ENCODE measurements at places on chromosomes 13 and 19.

DNA sequence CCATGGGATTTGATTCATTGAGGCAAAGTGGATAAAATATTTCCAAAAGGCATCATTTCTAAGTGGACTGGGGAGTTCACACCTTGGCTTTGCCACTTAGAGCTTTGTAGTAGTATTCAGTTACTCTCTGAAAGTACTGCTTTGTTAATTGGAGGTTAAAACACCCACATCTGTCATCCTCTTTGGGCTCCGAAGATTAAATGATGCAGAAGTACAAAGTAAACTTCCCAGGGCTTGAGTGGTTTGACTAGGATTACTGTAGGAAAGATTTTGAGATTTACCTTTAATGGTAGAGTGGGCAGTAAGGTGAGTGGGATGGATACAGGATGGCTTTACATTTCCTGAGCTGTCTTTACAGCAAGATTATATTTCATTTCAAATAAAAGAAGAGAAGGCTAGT is 42.4 kb downstream of the WASF3 start:
- DNase-seq = no peak

DNA sequence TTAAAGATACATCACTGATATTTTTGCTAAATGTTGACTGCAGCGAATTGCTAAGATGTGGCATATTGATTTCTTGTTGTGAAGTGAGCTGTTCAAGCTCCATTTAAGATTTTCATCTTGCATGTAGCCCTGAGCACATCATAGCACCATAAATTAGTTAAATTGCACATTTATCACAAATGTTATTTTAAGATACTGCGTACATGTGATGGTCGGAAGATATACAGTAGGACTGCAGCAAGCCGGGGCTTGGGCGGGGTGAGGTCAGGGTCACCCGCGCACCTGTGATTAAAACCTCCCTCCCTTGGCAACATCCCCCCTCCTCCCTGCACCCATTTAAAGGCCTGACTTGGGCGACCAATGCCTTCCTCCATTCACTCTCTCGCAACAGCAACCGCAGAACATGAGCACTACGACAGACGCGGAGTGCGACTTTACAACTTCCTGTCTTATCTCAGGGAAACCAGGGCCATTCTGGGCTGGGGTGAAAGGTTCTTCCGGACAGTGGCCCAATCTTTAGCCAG is 76.6 kb downstream of the TSHZ3 start:
- no peak for DNase-seq

GRCh38 chr13:20291675-20292074 is 59.6 kb upstream of the GJB6 start:
- DNase-seq = no peak

GRCh38 chr19:35041548-35042055 is at the start of gene HPN:
Gene HPN (plus strand): TSS chr19:35041721. CDS start chr19:35042507, 786 bp downstream.
- DNase-seq = no peak

- DNase-seq = no peak
Observed at GRCh38 chr19:33064458-33064791, 263 bp downstream of the RHPN2 start.

DNA sequence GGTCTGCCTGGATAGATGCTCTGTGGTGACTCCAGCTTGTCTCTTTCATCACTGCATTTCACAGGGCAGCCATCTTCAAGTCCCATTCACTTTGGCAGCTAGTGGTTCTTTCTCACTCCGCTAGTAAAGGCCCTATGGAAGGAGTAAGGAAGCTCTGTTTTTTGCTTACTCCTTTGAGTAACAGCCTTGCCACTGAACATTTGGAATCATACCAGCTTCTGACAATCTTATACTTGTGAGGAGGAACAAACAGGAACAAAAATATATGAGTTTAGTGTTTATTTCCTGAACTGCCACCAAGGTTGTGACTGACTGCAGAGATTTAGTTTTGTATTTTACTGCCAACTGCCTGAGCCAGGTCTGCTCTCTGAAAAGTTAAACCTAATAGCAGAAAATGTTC is 38.7 kb downstream of the KCTD4 start:
- no peak for DNase-seq

DNA sequence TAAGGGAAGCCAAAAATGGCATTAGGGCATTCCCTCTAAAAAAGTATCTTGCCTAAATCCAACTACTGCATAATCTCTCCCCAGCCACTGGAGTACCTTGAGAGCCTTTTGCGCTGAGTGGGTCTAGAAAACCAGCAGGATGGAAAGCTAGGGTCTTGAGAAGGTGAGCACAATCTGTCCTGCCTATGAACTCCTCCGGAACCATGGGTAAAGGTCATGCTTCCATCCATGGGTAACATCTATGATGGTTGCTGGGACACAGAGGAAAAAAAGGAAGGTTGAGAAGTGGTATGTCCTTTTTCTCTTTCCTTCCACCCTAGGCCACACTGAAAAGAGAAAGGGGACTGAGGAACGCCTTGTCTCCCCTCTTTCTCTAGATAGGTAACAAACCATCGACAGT is 52.4 kb downstream of the ZNF676 start:
- no peak for DNase-seq

DNA sequence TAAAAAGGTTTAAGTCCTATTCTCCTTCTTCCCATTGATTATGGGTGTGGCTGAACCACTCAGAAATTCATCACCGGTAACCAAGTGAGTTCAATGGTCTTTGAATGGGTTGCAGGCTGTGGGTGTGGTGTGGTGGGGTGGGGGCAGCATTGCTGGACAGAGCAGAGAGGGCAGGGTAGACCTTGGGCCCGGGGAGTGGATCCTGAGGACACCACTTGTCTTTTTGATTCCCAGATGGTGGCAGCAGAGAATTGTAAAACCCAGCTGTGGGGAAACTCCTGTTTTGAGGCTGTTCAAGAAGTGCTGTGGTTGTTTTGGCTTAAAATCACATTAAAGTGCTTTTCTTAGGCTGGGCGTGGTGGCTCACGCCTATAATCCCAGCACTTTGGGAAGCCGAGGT is 45.8 kb upstream of the RGCC start:
- DNase-seq = no peak

DNA sequence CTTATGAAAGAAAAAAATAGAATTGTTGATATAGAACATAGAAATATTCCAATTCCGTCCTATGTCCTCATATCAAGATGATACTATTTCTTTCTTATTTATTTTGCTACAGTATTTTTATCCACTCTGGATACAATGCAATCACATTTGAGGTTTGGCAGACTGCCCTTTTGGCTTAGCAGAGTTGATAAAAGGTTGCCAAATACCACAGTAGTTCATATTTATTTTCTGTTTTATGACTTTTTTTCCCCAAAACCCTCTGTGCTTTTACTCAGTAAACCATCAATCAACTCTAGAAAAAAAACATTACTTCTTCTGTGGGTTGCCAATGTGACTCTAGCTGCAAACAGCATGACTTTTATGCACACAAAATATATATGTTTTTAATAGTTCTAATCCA is 424.5 kb downstream of the PCDH9 start:
- DNase-seq = no peak

- no peak for DNase-seq
Observed at GRCh38 chr19:45144431-45145269, 16.1 kb downstream of the NKPD1 start.

GRCh38 chr13:33452873-33453517 is 167.4 kb upstream of the STARD13 start:
- DNase-seq = no peak

DNA sequence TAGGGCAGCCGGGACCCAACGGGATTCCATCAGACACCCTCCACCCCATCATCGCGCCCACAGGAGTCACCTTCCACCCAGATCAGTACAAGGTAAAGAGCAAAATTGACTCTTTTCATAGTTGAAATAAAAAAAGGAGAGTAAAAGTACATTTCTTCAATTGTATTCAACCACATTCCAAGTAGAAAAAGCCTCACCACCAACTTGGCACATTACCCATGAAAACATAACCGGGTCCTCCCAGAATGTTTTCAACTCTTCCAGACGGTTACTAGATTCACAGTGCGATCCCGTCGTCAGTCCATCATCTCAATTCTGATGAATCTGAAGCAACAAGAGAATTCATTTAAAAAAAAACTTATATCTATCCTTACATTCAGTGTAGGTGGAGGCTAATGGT is 125.2 kb downstream of the RAB20 start:
- no peak for DNase-seq

- DNase-seq = no peak
Observed at GRCh38 chr13:71358218-71358617, 508.8 kb downstream of the DACH1 start.

DNA sequence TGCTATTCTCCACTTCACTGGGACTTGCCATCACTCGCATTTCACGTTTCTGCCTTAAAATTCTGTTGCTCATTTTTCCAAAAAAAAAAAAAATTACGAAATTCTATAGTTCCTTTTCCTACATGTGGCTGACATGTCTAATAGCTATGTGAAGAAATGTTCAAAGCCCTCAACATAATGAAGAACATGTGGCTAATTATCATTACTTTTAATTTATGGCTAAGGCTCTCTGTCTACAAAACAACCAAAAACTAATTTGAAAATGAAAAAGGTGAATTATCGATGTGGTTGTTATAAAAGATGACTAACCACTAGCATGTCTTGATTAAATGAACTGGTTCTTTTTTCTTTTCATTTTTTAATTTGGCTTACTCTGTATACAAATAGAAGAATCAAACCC is 940.0 kb downstream of the EFNB2 start:
- no peak for DNase-seq

- DNase-seq = no peak
Observed at GRCh38 chr13:23516190-23516589, 54.0 kb upstream of the TNFRSF19 start.

DNA sequence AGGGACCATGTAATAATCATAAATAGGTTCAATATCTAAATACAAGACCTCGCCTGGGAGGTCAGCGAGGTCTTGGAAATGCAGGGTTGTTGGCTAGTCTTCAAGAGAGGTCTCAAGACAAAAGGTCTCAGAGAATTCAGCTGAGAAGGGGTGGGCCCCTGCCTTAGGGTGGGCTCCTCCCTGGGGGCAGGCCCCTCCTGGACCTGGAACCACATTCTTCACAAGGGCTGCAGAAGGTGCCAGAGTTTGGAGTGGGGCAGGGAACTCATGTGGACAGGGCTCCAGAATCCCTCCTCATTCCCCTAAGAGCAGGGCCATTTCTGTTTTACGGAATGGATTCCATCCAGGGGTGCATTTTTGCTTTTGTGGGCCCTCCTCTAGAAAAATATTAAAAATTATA is 10.2 kb downstream of the CEACAM18 start:
- DNase-seq = no peak

- DNase-seq = no peak
Observed at GRCh38 chr19:35306473-35307246, 14.7 kb downstream of the MAG start.

GRCh38 chr13:102310691-102311418 is 91.0 kb downstream of the FGF14 start:
- no peak for DNase-seq

DNA sequence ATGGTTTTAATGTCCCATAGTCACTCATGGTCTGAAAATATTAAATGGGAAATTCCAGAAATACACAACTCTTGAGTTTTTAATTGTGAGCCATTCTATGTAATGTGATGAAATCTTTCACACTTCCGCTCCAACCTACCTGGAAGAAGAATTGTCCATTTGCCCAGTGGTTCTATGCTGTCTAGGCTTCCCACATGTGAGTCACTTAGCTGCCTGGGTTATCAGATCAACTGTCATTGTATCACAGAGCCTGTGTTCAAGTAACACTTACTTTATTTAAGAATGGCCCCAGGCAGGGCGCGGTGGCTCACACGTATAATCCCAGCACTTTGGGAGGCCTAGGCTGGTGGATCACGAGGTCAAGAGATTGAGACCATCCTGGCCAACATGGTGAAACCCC is 1450.5 kb downstream of the EFNB2 start:
- DNase-seq = no peak

DNA sequence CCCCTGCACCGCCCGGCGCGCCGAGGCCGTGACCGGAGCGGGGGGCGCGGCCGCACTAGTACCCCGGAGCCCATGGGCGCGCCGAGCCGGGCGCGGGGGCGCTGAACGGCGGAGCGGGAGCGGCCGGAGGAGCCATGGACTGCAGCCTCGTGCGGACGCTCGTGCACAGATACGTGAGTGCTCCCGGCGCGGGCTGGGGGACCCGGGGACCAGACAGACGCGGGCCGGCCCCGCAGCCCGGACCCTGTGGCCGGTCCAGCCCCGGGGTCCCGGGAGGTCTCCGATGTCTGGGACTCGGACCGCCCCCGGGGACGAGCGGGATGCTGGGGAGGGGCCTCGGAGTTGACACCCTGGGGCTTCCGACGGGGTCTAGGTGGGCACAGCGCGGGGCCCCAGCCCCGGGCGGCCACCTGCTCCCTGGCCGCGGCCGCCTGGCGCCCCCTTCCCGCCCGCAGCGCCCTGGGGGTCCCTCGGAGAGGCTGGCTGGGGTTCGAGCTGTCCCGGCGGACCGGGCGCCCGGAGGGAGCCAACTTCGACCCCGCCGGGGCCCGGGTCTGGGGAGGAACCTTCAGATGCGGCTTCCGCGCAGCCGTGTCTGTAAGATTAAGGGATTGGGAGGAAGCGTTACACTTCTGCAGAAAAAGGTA is 568 bp downstream of the ATP11A start:
- DNase-seq = peak; percentile 4

DNA sequence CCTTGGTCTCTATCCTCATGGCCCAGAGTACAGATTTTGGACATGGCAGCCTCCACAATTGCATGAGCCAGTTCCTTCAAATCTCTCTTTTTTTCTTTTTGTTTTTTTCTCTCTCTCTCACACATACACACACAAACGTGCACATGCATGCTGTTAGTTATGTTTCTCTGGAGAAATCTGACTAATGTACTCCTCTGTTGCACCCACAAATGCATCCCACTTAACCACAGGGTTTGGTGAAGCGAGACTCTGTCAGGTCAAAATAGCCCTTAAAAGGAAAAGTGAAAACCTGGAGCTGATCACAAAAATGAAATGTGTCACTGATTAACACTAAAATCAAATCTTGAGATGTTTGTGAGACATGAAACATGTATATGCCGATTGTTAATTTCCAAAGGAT is 374.6 kb upstream of the ARGLU1 start:
- DNase-seq = no peak

- peak; percentile 38 for DNase-seq
Observed at GRCh38 chr13:32314271-32315237, 609 bp downstream of the ZAR1L start.

- DNase-seq = no peak
Observed at GRCh38 chr13:86464193-86464592, 665.0 kb upstream of the SLITRK6 start.

DNA sequence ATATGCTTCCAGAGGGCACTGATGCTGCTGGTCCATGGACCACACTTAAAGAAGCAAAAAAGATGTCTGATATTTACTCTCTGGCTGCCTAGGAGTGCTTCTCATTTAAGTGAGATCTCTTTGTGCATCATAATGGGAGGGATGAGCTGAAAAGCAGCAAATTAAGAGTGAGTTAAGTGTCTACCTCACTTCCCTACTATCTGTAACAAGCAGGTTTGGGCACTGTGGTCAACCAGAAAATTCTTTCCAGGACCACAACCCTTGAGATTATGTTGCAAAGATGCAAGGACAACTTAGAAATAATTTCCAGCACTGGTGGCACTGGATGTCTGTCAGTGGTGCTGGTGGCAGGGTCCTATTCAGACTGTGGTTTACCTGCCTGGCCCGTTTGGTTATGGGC is 52.1 kb upstream of the USPL1 start:
- DNase-seq = no peak

DNA sequence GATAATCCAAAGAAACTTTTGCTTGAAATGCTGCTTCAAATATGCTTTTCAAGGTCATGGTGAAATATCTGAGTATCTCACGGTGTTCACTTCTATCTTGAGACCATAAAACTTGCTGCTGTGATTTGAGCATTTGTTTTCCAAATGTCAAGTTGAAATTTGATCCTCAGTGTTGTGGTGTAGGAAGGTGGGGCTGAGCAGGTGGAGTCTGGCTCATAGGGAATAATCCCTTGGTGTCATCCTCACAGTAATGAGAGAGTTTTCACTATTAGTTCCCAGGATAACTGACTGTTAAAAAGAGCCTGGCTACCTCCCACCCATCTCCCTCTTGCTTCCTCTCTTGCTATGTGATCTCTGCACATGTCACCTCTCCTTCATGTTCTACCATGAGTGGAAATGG is 858.0 kb upstream of the SLITRK5 start:
- DNase-seq = no peak
